Activated T-cell treated with anti-CD3 and anti-CD28 coated beads, Interleukin-2, amount 50 U/mL, for 72 hours (primary cell): ENCODE measurements at places on chromosomes 7 and 10.

GRCh38 chr10:90960355-90960814 lies 39.5 kb upstream of the ANKRD1 start:
- no peak for DNase-seq

DNA sequence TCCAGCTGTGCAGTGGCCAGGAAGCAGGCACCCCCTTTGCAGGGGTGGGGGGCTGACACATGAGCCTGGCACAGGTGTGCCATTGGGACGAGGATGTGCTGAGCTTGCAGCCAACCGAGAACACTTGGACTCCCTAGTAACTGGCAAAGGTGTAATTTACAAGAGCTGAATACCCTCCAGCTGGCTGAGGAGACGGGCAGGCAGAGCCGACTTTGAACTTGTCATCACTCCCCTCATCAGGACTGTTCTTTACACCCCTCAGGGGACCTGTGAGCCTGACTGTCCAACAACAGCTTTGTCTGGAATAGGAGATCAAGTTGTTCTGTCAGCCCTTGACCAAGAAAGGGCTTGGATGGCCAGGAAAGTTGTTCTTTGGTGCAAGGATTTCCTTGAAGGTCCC lies 61.2 kb downstream of the CDH23 start:
- DNase-seq: no peak

- no peak for DNase-seq
These were observed 148.7 kb downstream of the BICC1 start for GRCh38 chr10:58661336-58661735.

GRCh38 chr10:118181021-118181420 lies 134.3 kb upstream of the RAB11FIP2 start:
- DNase-seq: no peak

DNA sequence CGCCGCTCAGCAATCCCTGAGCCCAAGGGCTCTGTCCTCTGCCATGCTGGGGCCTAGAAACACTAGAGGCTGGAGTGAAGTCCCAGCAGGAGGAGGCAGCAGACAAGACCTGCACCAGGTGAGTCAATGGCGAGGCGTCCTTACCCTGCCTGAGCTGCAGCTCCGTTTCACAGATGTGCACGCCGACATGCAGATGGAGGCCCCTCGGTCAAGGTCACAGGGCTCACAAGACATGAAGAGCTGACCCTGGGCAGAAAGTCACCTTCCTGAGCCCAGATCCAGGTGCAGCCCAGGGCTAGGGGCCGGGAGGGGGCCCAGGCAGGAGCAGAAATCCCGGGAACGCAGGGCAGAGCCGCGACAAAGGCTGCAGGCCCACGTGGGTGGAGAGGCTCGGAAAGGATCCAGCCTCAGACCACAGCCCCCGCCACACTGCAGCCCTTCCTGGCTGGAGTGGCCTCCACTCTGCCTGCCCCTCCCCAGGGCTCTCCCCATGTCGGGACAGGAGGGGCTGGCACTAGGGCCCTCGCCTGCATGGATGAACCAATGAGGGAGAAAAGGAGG lies 23.8 kb downstream of the PDGFA start:
- no peak for DNase-seq

DNA sequence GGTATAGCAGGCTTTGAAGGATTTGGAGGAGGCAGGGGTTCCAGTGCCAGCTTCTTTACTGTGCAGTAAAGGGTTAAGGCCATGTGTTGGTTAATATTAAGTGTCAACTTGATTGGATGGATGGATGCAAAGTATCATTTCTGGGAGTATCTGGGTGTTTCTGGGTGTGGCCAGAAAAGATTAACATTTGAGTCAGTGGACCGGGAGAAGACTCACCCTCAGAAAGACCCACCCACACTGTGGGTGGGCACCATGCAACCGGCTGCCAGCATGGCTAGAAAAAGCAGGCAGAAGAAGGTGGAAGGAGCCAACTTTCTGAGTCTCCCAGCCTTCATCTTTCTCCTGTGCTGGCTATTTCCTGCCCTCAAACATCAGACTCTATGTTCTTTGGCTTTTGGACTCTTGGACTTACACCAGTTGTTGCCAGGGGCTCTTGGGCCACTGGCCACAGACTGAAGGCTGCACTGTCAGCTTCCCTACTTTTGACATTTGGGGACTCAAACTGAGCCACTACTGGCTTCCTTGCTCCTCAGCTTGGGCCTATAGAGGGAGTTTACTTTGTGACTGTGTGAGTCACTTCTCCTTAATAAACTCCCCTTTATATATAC lies 6.8 kb upstream of the TRUB1 start:
- DNase-seq: no peak

- DNase-seq: no peak
These were observed 828 bp upstream of the KEL start for GRCh38 chr7:142962991-142963390.

DNA sequence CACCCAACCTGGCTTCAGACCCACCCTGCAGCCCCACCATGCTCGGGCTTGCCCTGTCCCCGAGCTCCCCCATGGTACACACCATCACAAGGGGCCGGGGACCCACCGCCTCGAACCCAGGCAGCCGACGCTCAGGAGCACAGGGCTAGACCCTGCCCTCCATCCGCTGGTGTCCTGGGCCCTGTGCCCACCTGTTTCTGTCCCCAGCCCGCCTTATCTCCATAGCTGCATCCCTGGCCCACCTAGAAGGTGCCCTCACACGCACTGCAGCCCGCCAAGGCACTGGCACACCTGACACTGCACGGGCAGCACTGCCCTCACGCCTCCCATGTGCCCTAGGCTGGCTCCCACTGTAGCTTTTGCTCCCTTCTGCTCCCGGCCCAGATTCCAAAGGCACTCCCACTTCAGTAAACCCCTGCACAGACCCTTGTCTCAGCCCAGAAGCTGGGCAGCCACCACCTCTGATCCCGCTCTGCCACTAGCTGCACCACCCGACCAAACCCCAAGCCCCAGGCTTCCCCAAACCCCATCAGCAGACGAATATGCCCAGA lies 17.1 kb downstream of the YKT6 start:
- DNase-seq: no peak

GRCh38 chr7:30200591-30200990 lies 65.8 kb downstream of the MTURN start:
- DNase-seq: no peak

DNA sequence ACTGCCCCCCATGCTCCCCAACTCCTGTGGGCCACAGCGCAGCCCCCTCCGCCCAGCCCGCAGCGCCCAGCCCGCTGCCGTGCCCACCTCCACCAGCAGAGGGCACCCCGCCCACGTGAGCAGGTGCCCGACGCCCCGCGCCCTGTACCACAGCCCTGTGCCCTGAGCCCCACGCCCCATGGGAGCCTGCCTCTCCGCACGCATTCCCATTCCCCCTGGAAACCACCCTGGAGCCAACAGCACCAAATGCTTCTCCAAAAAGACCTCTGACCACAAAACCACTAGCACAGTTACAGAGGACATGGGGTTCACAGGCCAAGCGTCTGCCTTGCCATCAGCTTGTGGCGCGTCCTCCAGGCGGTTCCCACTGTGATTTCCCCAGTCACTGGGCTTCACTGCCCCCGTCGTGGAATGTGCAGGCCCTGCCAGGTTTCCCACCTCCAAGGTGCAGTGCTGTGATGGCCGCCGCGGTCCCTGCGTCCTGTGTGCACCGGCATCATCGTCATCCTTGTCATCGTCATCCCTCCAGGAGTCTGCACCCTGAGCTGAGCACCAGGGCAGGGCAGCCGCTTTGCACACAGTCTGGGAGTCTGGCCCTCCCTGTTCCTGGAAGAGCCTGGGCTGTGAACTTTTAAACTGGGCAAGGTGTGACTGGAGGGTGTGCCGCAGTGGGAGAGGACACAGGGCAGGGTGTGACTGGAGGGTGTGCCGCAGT lies 61.7 kb downstream of the PWWP2B start:
- peak; percentile 78 for DNase-seq

DNA sequence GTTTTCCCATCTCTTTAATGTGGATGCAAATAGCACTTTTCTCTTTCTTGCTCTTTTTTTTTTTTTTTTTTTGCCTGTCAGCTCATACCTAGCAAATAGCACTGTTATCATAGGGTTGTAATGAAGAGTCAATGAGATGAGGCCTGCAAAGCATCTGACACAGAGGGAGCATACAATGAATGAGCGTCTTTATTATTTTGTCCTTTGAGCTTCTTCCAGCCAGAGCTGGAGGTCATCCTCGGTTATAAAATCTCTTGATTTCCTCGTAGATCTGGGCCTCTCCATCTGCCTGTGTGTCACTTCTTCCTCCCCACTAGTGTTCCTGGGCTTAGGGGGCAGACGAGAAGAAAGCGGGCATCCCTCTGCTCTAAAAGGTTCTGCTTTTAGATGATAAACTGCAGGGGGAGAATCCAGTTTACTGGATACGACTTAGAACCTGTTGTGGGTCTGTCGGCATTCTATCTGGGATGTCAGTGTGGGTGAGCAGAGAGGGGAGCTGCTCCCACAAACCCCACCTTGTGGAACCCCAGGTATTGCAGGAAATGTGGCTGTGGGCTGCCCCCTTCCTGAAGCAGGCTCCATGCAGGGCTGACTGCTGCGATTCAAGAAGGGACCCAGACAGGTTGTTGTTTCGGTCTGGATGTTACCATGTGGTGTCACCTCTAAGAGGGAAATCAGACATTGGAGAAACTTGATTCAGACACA lies 135.8 kb upstream of the GPR26 start:
- DNase-seq: no peak

DNA sequence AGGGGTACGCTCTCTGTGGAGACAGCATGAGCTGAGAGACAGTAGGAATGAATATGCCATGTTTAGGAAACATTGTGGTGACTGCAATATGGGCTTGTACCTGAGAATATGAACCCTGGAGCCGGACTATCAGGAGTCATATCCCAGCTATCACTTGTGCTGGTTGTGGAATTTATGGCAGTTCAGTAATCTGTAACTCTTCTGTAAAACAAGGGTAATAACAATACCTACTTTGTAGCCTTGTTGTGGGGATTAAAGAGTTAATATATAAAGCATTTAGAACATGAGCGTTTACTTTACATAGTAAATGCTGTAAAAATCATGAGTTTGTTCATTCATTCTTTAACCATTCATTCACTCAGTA lies 44.4 kb downstream of the EXOC6 start:
- DNase-seq: no peak

- no peak for DNase-seq
These were observed 170.3 kb downstream of the PAXIP1 start for GRCh38 chr7:154832557-154833138.

DNA sequence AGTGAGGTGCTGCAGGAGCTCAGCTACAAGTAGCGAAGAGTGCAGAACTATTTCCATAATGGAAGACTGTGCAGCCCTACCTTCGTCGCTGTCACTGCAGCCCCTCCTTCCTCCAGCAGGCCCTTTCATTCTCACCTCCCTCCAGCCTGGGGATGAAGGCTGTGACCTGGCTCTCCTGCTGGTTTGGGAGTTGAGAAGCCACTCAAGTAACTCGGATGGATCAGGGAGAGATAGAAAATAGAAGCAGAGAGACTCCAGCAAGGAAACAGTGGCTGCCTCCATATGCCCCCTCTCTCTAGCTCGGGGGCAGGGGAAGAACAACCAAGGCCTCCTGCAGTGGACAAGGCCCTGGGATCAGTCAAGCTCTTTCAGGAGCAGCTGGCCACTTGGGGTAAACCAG lies 37.4 kb upstream of the NPFFR1 start:
- no peak for DNase-seq

DNA sequence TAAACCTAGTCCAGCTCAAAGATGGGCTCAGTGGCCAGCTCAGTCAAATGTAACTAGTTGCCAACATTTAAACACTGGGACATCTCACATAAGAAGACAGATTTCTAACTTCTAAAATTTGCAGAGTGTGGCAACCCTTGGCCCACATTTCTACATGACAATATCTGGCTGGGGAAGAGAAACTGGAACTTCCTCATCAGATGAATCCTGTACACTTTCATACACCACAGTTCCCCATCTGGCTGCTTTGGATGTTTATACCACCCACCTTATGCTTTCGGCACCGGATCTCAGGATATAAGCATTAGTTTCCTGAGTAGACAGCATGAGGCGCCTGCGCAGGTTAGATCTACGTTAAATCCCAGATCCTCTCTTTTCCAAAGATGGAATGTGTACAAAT lies 199.3 kb downstream of the PRKG1 start:
- no peak for DNase-seq

DNA sequence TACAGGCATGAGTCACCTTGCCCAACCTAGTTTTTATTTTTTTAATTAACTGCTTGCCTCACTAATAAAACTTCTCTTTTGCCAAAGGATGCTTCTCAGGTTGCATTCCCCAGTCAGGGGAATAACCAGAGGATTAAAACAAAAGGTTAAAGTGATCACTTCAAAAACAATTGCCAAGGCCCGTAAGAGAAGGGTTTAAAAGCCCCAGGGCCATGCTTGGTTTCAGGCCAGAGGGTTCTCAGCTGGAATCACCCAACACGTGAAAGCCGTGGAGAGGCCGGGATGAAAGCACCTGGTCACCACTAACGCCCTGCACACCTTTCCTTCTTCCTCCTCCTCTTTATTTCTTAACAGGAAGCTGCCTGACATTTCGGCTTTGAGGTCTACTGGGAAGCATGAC lies 587.5 kb downstream of the PTPRN2 start:
- DNase-seq: no peak

- no peak for DNase-seq
These were observed 191.5 kb downstream of the MGMT start for GRCh38 chr10:129658376-129659072.

GRCh38 chr7:65966146-65966545 lies 15.9 kb downstream of the GUSB start:
- DNase-seq: no peak

DNA sequence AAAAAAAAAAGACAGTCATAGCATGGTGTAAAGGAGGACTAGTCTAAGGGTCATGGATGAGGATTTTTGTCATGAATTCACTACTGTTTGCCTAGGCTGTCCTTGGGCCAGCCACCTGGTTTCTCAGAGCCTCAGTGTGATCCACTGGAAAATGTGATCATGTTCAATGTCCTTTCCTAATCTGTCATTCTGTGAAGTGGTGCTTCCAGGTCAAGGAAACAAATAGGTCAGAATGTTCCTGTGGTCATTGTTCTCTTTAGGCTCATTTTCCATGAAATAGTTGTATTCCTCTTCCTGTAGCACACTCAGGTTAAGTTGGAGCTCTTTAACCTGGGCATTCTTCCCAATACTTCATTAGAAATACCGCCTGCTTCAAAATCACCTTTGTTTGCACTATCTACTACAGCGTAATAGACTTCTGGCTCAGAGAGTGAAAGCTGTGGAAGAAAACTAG lies 16.5 kb downstream of the CD36 start:
- no peak for DNase-seq

DNA sequence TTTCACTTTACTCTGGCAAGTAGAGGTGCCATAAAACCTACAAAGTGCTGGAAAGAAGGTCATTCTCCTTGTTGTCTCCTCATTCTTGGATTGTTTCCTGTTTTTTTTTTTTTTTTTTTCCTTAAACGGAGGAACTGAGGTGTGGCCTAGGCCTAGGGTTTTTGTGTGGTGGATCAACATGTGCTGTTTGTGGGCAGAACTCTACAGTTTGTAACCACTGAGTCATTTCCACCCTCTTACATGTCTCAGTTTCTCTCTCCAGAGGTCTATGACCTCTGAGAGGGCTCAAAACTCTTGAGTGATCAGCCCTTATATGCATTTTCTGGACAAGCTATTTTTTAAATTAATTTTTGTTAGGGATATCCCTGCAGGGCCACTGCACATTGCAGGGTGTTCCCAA lies 296.0 kb downstream of the PPP1R3A start:
- no peak for DNase-seq
